ENCODE measurements at places on chromosomes 12 and 14. TPM values are rescaled to one million over a fixed set of nuclear protein-coding genes. Genes with fewer than 3 reads are reported as not detected.

The LRP1-AS gene
- total RNA-seq, result not detected

The MDM1 gene
- total RNA-seq, result 28.5 TPM

The SPSB2 gene
- total RNA-seq, result 10.7 TPM

The HIF1A gene
- 67.4 TPM for total RNA-seq

The WNT5B gene
- 4.8 TPM for total RNA-seq

The CPNE6 gene
- 0.05 TPM for total RNA-seq

The KIF5A gene
- 0.05 TPM for total RNA-seq

The OR5AU1 gene
- not detected for total RNA-seq

The ACRBP gene
- total RNA-seq, result 2.0 TPM

The MGAT4C gene
- total RNA-seq, result 0.61 TPM

The AMIGO2 gene
- total RNA-seq, result 2.0 TPM

GRCh38 chr14:89571491-89571890, 154.5 kb upstream of the FOXN3 start:
- DNase-seq, result no peak
- peaks cover 8% of the 10 kb centered on the region for H3K36me3 ChIP-seq
- no peak overlapping the region for H3K4me3 ChIP-seq
- H3K27ac ChIP-seq, result no peak overlapping the region
- peaks cover 2% of the 10 kb centered on the region for H3K4me1 ChIP-seq

DNA sequence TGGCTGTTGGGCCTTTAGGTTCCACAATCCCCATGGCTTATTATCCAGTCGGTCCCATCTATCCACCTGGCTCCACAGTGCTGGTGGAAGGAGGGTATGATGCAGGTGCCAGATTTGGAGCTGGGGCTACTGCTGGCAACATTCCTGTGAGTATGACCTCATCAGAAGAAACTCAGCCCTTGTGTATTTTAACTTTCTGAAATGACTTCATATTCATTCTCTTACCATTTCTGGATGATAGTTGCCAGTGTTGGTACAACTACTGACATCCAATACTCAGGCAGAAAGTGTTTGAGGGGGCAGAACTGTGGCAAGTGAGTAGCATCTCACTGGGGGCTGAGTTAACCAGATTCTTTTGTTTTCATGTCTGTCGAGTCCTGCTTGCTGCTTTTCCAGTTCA, 2.3 kb downstream of the DAZAP2 start:
- H3K36me3 ChIP-seq, result peaks cover 37% of the 10 kb centered on the region
- no peak overlapping the region for H3K4me3 ChIP-seq
- no peak overlapping the region for H3K27ac ChIP-seq
- no peaks in the 10 kb centered on the region for H3K27me3 ChIP-seq
- DNase-seq, result no peak
- peaks cover 19% of the 10 kb centered on the region for H3K4me1 ChIP-seq

GRCh38 chr14:23085458-23085857, 9.5 kb downstream of the ACIN1 start:
- peaks cover 48% of the 10 kb centered on the region for H3K36me3 ChIP-seq
- DNase-seq, result no peak
- H3K27me3 ChIP-seq, result no peaks in the 10 kb centered on the region
- H3K27ac ChIP-seq, result no peak overlapping the region

GRCh38 chr12:102459314-102459713, 21.0 kb downstream of the IGF1 start:
- no peaks in the 10 kb centered on the region for H3K36me3 ChIP-seq
- H3K4me3 ChIP-seq, result no peak overlapping the region
- H3K4me1 ChIP-seq, result no peaks in the 10 kb centered on the region
- no peak overlapping the region for H3K27ac ChIP-seq

DNA sequence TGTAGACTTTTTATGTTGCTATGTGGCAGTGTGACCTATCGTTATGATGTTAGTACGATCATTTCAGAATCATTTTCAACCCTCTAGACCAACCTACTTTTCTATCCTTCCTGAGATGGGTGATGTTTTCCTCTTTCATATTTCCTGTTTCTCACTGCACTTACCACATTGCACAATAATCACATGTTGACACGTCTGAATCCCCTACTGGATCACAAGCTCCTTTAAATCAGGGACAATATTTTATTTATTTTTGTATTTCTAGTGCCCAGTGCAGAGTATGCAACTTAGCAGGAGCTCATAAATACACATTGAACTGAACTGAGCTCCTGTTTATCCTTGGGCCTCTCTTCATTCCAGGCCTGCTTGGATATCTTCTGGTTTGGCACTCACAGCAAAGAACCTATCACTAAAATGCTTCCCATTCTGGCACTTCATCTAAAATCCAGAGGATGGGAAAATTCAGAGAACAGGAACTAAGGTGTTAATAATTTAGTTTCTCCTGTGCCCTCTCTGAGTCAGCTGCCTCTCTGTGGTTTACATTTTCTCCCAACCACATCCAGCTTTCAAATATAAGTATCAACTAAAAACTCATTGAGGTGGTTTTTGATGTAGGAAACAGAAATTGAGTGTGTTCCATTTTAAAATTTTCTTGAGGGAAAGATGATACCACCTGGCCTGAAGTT, 69.4 kb upstream of the DYRK2 start:
- no peaks in the 10 kb centered on the region for H3K36me3 ChIP-seq
- H3K27ac ChIP-seq, result peak overlapping the region; percentile 56
- H3K4me1 ChIP-seq, result peaks cover 16% of the 10 kb centered on the region
- H3K27me3 ChIP-seq, result no peaks in the 10 kb centered on the region

- no peak overlapping the region for H3K27ac ChIP-seq
- no peaks in the 10 kb centered on the region for H3K4me1 ChIP-seq
- DNase-seq, result peak; percentile 37
- no peaks in the 10 kb centered on the region for H3K27me3 ChIP-seq
Measured at GRCh38 chr14:83463500-83464098, 1929.9 kb upstream of the SEL1L start.

DNA sequence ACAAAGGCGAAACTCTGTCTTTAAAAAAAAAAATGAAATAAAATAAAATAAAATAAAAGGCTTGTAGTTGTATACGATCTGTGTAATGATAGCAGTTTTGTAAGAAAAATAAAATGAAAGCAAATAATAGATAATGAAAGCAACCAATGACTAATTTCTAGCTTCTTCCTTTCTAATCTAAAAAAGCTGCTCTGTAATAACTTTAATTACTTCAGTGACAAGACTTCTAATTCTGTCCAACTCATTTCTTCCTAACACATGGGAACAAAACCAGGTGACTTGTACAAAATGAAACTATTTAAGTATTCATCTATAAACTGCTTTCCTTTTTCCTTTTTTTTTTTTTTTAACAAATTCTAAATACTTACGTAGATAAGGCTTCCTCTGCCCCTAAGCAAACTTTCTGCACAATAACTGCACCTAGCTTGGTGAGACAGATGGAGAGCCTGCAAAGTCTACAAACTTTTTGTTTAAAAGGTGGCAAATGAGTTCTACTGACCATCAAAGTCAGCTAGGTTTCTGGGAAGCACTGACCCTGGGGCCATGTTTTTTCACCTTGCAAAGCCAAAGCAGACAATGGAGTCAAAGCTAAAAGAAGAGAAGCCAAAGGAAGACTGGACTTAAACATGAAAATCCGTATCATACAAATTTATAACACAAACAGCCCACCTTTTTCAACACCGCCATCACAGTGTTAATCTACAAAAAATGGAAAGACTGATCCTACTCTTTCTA, 28.2 kb downstream of the DENND5B start:
- no peaks in the 10 kb centered on the region for H3K27me3 ChIP-seq
- H3K4me1 ChIP-seq, result no peaks in the 10 kb centered on the region
- no peak overlapping the region for H3K27ac ChIP-seq
- DNase-seq, result no peak

DNA sequence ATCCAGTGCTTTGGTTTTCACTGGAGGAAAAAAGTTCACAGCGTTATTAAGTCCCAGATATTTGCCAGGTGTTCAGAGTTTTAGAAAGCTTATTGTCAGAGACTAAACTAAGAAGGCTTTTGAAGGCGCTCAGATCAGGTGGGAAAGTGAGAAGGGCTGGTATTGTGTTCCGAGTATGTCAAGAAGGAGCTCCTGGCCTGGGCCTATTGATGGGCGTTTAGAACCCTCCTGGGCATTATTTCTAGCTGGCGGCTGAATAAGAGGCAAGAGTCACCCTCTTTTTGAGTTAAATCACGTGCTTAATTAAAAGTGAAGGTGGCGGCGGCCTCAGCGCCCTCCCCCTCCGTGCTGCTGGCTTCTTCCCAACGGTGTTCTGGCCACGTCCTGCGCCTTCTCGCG, 20.9 kb upstream of the GNS start:
- no peak for DNase-seq
- no peaks in the 10 kb centered on the region for H3K36me3 ChIP-seq
- peaks cover 71% of the 10 kb centered on the region for H3K27me3 ChIP-seq
- no peak overlapping the region for H3K27ac ChIP-seq
- no peak overlapping the region for H3K4me3 ChIP-seq
- no peaks in the 10 kb centered on the region for H3K4me1 ChIP-seq

- no peaks in the 10 kb centered on the region for H3K27me3 ChIP-seq
- no peaks in the 10 kb centered on the region for H3K36me3 ChIP-seq
- H3K27ac ChIP-seq, result no peak overlapping the region
- no peaks in the 10 kb centered on the region for H3K4me1 ChIP-seq
- H3K4me3 ChIP-seq, result no peak overlapping the region
Measured at GRCh38 chr14:94646481-94646880, 34.3 kb downstream of the SERPINA3 start.

DNA sequence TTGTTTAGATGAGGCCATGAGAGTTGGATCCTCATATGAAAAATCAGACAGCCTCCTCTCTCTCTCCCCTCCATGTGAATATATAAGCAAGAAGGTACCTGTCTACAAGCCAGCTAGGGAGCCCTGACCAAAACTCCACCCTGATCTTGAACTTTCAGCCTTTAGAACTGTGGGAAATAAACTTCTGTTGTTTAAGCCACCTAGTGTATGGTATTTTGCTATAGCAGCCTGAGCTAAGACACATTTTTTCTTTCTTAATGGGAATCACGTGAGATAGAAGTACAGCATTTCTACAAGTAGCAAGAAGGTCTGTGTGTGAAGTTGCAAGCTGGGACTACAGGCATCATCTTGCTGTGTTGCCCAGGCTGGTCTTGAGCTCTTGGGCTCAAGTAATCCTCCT, 16.3 kb upstream of the ABHD12B start:
- no peak for DNase-seq
- H3K27ac ChIP-seq, result no peak overlapping the region
- no peaks in the 10 kb centered on the region for H3K36me3 ChIP-seq
- peaks cover 13% of the 10 kb centered on the region for H3K4me1 ChIP-seq

DNA sequence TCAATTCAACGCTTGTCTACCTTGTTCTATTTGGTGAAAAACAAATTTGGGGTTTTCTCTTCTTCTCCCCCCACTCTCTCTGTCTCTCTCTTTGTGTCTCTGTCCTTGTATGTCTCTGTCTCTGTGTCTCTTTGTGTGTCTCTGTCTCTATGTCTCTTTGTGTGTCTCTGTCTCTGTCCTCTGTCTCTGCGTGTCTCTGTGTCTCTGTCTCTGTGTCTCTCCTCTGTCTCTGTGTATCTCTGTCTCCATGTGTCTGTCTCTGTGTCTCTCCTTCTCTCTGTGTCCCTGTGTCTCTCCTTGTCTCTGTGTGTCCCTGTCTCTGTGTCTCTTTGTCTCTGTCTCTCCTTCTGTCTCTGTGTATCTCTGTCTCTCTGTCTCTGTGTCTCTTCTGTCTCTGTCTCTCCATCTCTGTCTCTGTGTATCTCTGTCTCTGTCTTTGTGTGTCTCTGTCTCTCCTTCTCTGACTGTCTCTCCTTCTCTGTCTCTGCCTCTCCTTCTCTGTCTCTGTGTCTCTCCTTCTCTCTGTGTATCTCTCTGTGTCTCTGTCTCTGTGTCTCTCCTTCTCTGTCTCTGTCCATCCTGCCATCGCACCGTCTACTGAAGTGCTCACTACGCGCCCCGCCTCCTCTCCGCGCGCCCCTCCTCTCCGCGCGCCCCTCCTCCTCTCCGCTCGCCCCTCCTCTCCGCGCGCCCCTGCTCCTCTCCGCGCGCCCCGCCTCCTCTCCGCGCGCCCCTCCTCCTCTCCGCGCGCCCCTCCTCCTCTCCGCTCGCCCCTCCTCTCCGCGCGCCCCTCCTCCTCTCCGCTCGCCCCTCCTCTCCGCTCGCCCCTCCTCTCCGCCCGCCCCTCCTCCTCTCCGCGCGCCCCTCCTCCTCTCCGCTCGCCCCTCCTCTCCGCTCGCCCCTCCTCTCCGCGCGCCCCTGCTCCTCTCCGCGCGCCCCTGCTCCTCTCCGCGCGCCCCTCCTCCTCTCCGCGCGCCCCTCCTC, 12.8 kb downstream of the LRCOL1 start:
- no peak overlapping the region for H3K27ac ChIP-seq
- H3K27me3 ChIP-seq, result peaks cover 59% of the 10 kb centered on the region
- DNase-seq, result no peak

GRCh38 chr12:48996794-48997718, 2.1 kb downstream of the DDN start:
- no peak overlapping the region for H3K4me3 ChIP-seq
- peaks cover 13% of the 10 kb centered on the region for H3K36me3 ChIP-seq
- H3K27ac ChIP-seq, result no peak overlapping the region
- no peak for DNase-seq
- H3K27me3 ChIP-seq, result peaks cover 93% of the 10 kb centered on the region

DNA sequence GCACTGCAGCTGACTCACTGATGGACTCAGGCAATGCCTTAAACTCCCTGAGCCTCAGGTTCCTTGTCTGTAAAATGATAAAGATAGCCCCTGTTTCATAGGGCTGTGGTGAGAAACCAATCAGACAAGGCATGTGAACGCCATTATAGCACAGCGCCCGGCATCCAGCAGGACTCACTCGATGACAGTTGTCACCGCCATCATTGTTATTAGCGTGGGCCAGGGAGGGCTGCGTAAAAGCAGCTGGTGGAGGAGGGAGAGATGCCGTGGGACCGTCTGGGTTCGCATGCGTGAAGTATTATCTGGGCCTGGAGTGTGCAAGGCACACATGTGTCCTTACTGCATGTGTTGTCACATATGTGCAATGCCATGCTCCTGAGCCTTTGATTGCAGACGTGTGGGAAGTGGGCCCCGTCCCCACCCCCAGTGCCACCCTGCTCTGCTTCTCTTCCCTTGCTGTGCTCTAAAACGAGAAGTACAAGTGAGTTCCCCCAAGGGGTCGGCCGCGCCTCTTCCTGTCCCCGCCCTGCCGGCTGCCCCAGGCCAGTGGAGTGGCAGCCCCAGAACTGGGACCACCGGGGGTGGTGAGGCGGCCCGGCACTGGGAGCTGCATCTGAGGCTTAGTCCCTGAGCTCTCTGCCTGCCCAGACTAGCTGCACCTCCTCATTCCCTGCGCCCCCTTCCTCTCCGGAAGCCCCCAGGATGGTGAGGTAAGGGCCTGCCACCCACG, at the start of gene PTPN6:
Gene PTPN6 (plus strand): TSS at position 546 of the 730 bp plus-strand sequence. CDS start 157 bp downstream, at position 703.
- H3K36me3 ChIP-seq, result peaks cover 15% of the 10 kb centered on the region
- peaks cover 73% of the 10 kb centered on the region for H3K4me1 ChIP-seq
- H3K4me3 ChIP-seq, result peak within 1 kb of the TSS; percentile 91
- DNase-seq, result no peak
- peak within 1 kb of the TSS; percentile 85 for H3K27ac ChIP-seq

GRCh38 chr12:12474931-12475795, 87.5 kb downstream of the DUSP16 start:
- peaks cover 38% of the 10 kb centered on the region for H3K36me3 ChIP-seq
- DNase-seq, result no peak
- peak overlapping the region; percentile 38 for H3K27ac ChIP-seq
- no peak overlapping the region for H3K4me3 ChIP-seq

GRCh38 chr14:33509454-33509853, 441.4 kb downstream of the EGLN3 start:
- H3K36me3 ChIP-seq, result no peaks in the 10 kb centered on the region
- no peaks in the 10 kb centered on the region for H3K4me1 ChIP-seq
- H3K27me3 ChIP-seq, result no peaks in the 10 kb centered on the region
- H3K27ac ChIP-seq, result no peak overlapping the region
- DNase-seq, result no peak
- no peak overlapping the region for H3K4me3 ChIP-seq

Data from thymus (tissue), 14 donors.